ENCODE measurements at places on chromosomes 4 and X.

DNA sequence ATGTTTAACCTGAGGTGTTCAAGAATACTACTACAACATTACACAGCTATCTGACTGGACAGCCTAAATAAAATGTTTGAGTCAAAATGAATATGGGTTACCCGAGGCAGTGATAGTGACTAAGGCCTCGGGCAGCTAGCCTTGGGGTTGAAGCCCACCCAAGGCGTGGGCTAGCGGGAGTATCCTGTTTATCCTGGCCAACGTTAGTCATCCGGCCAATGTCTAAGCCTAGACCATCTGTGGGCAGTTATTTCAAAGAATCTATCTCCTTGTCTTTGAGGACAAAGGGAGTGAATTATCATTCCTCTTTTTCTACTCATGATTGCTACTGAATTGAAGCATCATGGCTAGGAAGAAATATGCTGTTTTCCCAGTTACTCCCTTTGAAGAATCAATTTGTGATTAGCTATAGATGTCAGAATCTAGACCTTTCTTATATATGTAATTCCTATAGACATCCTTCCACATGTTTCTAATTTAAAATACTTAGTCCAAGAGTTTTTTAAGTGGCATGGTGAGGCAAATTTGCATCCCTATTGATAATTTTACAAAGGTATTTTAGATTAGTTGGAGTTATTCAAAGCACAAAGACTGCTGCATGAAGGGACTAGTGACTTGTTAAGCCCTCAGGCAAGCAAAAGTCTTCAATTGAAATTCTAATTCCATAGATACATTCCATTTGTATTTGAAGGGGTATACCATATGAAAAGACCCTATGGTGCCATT lies 6.0 kb upstream of the PDGFC start:
- no peaks in the 10 kb centered on the region for H3K4me1 ChIP-seq
- H3K36me3 ChIP-seq, result no peaks in the 10 kb centered on the region
- H3K27ac ChIP-seq, result no peak overlapping the region
- DNase-seq, result no peak
- H3K27me3 ChIP-seq, result peaks cover 14% of the 10 kb centered on the region

DNA sequence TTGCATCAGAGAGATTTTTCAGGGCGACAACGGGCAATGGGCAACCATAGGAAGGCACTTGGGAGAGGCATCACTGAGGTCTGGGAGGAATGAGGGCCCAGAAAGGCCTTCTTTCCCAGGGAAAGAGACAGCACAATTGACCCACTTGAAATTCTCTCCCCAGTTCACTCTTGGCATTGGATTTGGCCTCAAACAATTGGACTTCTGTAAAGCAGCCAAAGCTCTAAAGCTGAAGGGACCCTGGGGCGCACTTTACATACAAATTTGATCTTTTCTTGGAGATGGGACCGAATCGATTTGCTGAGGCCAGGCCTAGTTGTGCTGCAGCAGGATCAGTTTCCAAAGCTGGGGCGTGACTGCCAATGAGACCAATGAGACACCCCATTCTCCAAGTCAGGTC lies 3.2 kb downstream of the ARHGAP36 start:
- H3K27ac ChIP-seq, result no peak overlapping the region
- H3K27me3 ChIP-seq, result peaks cover 18% of the 10 kb centered on the region
- no peak for DNase-seq
- H3K4me1 ChIP-seq, result no peaks in the 10 kb centered on the region
- H3K36me3 ChIP-seq, result no peaks in the 10 kb centered on the region

DNA sequence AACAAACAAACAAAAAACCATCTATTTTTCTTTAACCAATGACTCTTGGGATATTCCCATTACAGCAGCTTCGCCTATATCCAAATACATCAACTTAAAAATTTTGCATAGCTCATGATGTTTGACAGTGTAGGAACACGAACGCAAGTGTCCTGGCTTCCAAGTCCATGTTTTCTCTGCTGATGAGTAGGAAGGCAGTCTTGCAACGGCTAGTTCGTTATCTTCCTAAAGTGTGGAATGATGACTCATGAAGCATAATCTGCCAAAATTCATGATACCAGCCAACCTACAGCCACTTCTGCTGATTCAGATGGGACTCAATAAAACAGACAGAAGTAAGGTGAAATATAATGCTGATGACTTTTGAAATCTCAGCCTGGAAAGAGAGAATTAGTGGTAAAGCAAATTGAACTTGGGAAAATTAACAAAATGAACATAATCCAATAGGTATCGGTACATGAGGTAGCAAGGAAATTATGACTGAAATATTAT lies 6.4 kb upstream of the SEPTIN11 start:
- H3K4me3 ChIP-seq, result no peak overlapping the region
- H3K4me1 ChIP-seq, result no peaks in the 10 kb centered on the region
- DNase-seq, result no peak
- no peaks in the 10 kb centered on the region for H3K36me3 ChIP-seq
- peaks cover 35% of the 10 kb centered on the region for H3K27me3 ChIP-seq
- no peak overlapping the region for H3K27ac ChIP-seq

DNA sequence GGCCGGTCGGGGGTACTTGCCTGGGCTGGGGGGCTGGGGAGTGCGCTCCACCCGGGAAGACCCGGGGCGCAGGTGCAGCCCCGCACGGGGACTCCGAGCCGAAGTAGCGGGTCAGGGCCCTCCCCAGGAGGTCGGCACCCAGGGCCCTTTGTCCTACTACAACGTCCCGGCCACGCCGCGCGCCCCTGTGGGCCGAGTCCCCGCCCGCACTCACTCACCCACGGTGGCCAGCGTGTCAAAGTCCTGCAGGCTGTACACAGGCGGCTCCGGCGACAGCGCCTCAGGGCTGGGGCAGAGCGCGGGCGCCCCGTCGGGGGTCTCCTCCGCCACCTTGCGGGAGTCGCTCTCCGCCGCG lies 602 bp downstream of the PRKX start:
- peaks cover 13% of the 10 kb centered on the region for H3K36me3 ChIP-seq
- peak overlapping the region; percentile 92 for H3K4me3 ChIP-seq
- peaks cover 26% of the 10 kb centered on the region for H3K4me1 ChIP-seq

GRCh38 chr4:165461159-165461821 lies 82.5 kb downstream of the CPE start:
- H3K36me3 ChIP-seq, result no peaks in the 10 kb centered on the region
- H3K4me3 ChIP-seq, result no peak overlapping the region

DNA sequence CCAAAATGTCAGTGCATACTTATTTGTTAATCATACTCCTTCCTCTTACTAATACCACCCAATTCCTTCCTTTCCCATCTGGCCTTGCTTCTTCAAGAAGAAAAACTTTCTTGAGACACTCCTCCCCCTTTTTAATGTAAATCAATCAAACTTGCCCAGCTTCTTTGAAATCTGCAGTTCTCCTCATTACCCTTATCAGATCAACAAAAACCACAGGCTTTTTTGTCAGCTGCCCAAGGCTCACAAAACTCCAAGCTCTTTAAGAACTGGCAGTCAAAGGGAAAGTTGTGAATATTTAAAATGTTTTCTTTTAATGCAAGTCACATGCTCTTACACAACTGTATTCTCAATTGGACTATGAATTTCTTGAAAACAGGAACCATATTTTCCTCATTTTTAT lies 11.3 kb upstream of the MYOZ2 start:
- H3K4me1 ChIP-seq, result no peaks in the 10 kb centered on the region
- peaks cover 2% of the 10 kb centered on the region for H3K27me3 ChIP-seq
- no peak overlapping the region for H3K27ac ChIP-seq
- H3K36me3 ChIP-seq, result no peaks in the 10 kb centered on the region
- DNase-seq, result no peak

GRCh38 chr4:4555916-4556315 lies 14.1 kb upstream of the STX18 start:
- H3K4me3 ChIP-seq, result no peak overlapping the region
- peaks cover 19% of the 10 kb centered on the region for H3K36me3 ChIP-seq
- H3K27ac ChIP-seq, result no peak overlapping the region
- H3K4me1 ChIP-seq, result peaks cover 2% of the 10 kb centered on the region

GRCh38 chr4:576991-577498 lies 950 bp upstream of the TMEM271 start:
- H3K36me3 ChIP-seq, result peaks cover 8% of the 10 kb centered on the region
- H3K4me1 ChIP-seq, result peaks cover 8% of the 10 kb centered on the region
- no peak for DNase-seq
- H3K4me3 ChIP-seq, result peak overlapping the region; percentile 43

- peaks cover 31% of the 10 kb centered on the region for H3K36me3 ChIP-seq
- DNase-seq, result no peak
- H3K4me3 ChIP-seq, result no peak overlapping the region
- H3K27ac ChIP-seq, result no peak overlapping the region
- peaks cover 39% of the 10 kb centered on the region for H3K4me1 ChIP-seq
- no peaks in the 10 kb centered on the region for H3K27me3 ChIP-seq
Observed at GRCh38 chr4:153579872-153580271, 104.2 kb upstream of the TLR2 start.

DNA sequence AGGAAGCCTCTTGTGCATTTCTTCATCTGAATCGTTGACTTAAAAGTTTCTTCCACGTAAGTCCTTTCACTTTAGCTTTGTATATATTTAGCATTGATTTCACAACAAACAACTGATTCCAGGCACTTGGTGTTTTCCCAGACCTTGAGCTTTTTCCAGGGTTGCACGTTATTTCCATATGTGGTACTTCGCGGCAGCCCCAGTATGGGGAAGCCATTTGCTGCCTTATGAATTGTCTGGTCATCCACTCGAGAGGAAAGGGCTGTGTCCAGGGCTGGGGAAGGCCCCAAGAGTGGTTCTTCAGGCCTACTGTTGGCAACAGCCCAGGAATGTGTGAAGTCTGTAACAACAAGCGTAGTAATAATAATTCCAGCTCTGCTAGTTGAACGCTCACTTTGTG lies 2.8 kb upstream of the TLR8 start:
- H3K4me1 ChIP-seq, result peaks cover 7% of the 10 kb centered on the region
- no peaks in the 10 kb centered on the region for H3K36me3 ChIP-seq
- DNase-seq, result no peak
- H3K27me3 ChIP-seq, result peaks cover 7% of the 10 kb centered on the region

GRCh38 chrX:78650906-78651437 lies 8.2 kb downstream of the RTL3 start:
- H3K4me3 ChIP-seq, result peak overlapping the region; percentile 28
- peak; percentile 9 for DNase-seq
- peaks cover 43% of the 10 kb centered on the region for H3K4me1 ChIP-seq
- no peaks in the 10 kb centered on the region for H3K27me3 ChIP-seq
- H3K27ac ChIP-seq, result peak overlapping the region; percentile 72

GRCh38 chr4:177235026-177235425 lies 74.6 kb upstream of the NEIL3 start:
- no peak overlapping the region for H3K27ac ChIP-seq
- no peak for DNase-seq
- H3K4me1 ChIP-seq, result no peaks in the 10 kb centered on the region
- no peaks in the 10 kb centered on the region for H3K27me3 ChIP-seq
- H3K4me3 ChIP-seq, result no peak overlapping the region

DNA sequence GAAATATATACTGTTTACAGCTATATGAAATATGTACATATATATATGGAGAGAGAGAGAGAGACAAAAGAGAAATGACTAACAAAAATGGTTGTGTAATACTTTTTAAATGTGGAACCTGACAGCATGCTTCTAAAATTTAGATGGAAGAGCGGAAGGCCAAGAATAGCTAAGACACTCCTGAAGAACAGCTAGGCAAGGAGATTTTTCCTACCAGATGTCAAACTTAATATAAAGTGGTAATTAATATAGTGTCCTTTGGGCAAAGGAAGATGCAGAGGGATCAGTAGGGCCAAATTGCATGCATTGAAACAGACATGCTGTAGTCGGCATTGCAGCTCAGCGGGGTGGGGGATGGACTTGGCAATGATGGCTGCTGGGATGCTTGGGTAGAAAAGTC lies 45.2 kb downstream of the ADD1 start:
- no peak overlapping the region for H3K27ac ChIP-seq
- no peak for DNase-seq
- H3K4me1 ChIP-seq, result peaks cover 6% of the 10 kb centered on the region
- H3K27me3 ChIP-seq, result no peaks in the 10 kb centered on the region
- H3K4me3 ChIP-seq, result no peak overlapping the region
- H3K36me3 ChIP-seq, result peaks cover 36% of the 10 kb centered on the region

DNA sequence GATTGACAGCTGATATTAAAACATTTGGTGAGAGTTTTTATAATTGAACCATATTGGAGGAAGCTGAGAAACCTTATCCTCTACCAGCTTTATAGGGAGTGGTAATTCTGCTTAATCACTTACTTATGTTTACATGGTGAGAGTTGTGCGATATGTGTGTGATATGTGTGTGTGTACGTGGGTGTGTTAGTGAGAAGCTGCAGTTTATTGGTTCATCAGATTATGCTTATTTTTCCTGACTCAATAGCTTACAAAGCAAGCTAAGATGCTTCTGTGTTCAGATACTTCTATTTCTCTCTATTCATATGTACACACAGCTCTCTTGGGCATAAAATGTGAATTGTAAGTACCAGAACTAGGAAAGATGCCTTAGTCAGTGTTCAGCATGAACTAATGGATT lies 343.7 kb downstream of the GRIA2 start:
- no peak overlapping the region for H3K4me3 ChIP-seq
- H3K36me3 ChIP-seq, result no peaks in the 10 kb centered on the region
- DNase-seq, result no peak

DNA sequence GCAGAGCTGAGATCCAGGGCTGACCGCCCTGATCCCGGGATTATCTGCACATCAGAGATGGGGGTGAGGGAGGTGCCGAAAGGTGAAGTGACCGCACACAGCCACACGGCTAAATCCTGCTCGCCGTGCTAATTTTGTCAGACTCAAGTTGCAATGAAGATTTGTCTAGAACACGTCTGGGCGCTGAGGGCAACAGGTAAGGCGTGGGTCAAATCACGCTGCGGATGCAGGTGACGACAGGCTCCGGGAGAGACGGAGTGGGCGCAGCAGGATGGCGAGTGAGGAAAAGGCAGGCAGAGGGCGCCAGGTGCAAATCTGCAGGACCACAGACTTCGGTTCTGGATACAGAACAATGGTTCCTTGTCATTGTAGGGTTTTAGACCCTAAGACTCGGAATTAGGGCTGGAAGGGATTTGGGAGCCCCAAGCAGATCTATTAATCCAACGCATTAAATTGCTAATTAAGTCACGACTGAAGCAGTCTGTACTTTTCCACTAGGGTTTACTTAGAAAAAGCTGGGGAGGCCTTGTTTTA lies 1.9 kb upstream of the TBC1D14 start:
- no peak overlapping the region for H3K27ac ChIP-seq
- no peak for DNase-seq

GRCh38 chr4:38491854-38492478 lies 172.0 kb upstream of the KLF3 start:
- peaks cover 4% of the 10 kb centered on the region for H3K27me3 ChIP-seq
- H3K27ac ChIP-seq, result peak overlapping the region; percentile 7
- peaks cover 2% of the 10 kb centered on the region for H3K36me3 ChIP-seq
- DNase-seq, result no peak

DNA sequence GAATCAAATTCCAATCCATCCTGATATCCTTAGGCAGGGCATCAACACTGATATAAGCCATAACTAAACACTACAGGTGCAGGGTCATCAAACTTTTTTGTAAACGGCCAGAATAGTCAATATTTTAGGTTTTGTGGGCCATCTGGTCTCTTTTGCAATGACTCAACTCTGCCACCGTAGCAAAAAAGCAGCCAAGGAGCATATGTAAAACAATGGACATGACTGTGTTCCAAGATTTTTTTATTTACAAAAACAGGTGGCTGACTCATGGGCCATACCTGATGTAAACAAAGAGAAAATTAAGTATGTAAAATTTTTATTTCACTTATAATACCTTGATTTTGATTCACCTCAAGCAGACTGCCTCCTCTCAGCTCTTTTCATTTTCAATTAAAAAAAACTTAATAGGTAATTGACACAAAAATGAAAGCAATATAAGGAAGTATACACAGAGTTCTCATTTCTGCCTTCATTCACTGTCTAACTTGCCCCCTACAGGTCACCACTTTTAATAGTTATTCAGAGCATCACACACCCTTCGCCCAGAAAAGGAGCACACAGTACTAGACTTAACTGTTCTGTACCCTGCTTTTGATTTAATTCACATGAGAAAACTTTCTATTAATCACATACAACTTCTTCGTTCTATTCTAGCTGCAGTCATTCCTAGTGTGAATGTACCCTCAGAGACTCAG lies 35.3 kb upstream of the GPM6B start:
- H3K27me3 ChIP-seq, result peaks cover 5% of the 10 kb centered on the region
- no peak overlapping the region for H3K4me3 ChIP-seq
- no peak for DNase-seq
- H3K4me1 ChIP-seq, result no peaks in the 10 kb centered on the region
